ENCODE measurements at places on chromosomes 6 and 20. TPM values are rescaled to one million over a fixed set of nuclear protein-coding genes. Genes with fewer than 3 reads are reported as not detected.

DNA sequence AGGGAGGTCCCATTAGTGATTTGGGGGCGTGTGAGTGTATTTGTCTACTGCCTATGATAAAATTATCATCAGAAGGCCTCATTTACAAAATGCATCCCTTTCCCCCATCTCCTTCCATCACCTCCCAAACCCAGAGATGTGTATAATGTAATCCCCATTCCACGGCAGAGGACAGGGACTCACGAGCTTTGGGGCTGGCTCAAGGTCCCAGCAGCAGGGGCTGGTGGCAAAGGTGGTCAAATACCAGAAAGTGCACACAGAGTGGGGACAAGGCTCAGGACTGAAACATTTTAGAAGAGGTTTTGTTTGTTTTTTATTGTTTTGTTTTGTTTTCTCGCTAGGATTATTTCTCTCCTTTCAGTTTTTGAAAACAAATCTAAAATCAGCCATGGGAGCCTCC is 68.5 kb upstream of the TOP1 start:
- no peak for DNase-seq

GRCh38 chr20:51616060-51616459 is 73.5 kb upstream of the NFATC2 start:
- no peak for DNase-seq

- DNase-seq = no peak
These were observed 1.0 kb downstream of the TOMM34 start for GRCh38 chr20:44959082-44959637.

DNA sequence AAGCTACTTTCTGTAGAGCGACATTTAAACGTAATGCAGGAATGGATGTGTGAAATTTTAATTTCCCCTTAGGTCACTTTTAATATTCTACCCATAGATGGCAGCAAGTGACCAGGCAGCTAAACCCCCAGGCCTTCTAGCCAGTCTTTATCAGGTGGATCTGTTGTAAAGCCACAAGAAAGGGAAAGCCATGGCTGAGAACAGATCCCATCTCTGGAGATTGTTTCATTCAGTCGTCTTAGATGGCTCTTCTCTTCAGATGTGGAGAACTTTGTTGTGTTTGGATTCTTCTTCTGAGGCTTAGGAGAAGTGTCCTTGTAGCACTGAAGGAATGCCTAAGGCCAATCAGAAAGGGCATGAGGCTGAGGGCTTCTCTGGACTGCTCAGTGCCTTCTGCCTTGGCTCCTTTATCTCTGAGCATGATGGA is 15.8 kb upstream of the RNF182 start:
- DNase-seq = peak; percentile 40

DNA sequence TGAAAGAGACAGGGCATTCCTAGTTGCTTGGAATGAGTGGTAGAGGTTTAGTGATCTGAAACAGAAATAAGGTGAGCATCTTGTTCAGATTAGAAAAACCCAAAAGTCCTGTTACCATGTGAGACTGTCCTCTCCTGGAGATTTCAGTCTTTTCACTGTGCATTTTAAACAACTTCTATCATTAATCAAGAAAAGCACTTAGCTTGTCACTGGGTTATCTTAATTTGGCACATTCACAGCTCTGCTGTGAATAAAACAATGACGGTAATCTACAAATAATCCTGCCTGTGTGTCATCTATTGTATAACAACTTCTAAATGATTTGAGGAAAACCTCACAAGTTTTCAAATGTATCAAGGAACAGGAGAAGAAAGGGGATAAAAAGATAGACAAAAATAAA is 9.5 kb upstream of the SMIM8 start:
- DNase-seq = no peak

- DNase-seq = no peak
These were observed 56.8 kb downstream of the TMEM242 start for GRCh38 chr6:157266274-157267101.

IL20RA gene
- polyA plus RNA-seq = 1.6 TPM

GRCh38 chr20:51338692-51339440 is 203.7 kb downstream of the NFATC2 start:
- DNase-seq = no peak

- DNase-seq = no peak
These were observed 94.8 kb downstream of the MBOAT1 start for GRCh38 chr6:20117474-20117873.

MAS1 gene
- polyA plus RNA-seq = 0.08 TPM

GRCh38 chr6:29834564-29835436 is 7.2 kb downstream of the HLA-G start:
- DNase-seq = no peak

- DNase-seq = no peak
These were observed 10.0 kb downstream of the SGK1 start for GRCh38 chr6:134307870-134308269.

ERVFRD-1 gene
- 0.24 TPM for polyA plus RNA-seq

DNA sequence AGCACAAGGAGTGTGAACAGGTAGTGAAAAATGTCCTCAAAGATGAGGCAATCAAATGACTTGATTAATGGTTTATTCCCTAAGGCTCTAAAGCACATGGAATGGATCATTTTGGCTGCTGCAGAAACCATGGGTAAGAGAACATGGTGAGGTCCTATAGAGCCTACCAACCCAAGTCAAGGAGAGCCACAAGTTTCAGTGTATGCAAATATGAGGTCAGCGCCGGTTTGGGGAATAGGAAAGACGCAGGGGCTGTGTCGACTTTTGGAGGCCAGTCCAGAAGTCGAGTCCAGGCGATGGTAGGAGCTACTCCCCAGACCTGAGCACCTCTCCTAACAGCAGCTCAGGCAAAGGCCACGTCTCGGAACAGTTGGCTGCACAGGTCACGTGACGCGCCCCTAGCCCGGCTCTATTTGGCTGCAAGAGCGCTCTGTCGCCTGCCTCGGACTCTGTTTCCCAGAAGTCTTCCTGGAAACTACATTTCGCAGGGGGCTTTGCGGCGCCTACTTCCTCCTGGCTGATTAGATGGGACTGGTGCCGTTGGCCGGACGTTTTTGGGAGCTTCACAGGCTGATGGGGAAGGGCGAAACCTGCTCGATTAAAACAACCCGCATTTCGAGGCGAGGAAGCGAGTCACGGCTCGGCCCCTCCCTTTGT is 74.4 kb upstream of the CHD6 start:
- DNase-seq = peak; percentile 69

EPPIN gene
- polyA plus RNA-seq = not detected

- no peak for DNase-seq
These were observed 420.3 kb upstream of the FLRT3 start for GRCh38 chr20:14757728-14758127.

SLC13A3 gene
- polyA plus RNA-seq = 19.8 TPM

DNA sequence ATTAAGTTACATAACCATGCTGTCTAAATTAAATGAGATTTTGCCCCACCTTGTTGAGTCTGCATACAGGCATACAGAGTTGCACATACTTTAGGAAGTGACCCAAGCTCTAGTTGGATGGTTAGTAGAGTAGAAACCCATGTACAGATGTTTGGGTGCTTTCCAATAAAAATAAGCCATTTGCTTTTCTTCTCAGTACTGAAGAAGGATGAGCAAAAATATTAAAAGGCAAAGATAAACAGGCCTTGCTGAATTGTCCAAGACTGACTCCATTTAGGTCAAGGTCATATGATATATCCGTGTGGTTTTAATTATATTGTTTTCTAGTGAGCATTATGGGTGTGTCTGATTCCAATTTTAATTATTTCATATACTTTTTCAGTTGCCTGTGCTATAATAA is 589.4 kb downstream of the RFPL4B start:
- DNase-seq = no peak

GRCh38 chr6:29916741-29917140 is 25.6 kb upstream of the HLA-A start:
- no peak for DNase-seq

DNA sequence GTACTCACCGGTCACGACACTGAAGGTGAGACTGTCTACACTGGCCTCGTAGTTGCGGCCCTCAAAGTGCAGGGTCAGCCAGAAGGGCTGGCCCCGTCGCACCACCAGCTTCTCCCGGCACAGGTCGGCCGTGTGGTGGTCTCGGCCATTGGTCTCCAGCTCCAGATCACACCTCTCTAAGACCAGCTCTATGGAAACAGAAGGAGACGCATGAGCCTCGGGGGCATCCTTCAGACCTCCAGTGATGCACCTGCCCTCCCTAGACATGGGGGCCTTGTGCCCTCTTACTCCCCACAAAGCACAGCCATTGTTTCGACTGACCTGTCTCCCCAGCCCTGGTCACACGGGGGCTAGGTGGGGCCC is 3.7 kb downstream of the TGM2 start:
- no peak for DNase-seq

GRCh38 chr6:111952274-111952673 is 79.0 kb upstream of the FYN start:
- DNase-seq = no peak

HLA-DQB1 gene
- 6.7 TPM for polyA plus RNA-seq

CAGE1 gene
- polyA plus RNA-seq = not detected

C6orf132 gene
- 4.1 TPM for polyA plus RNA-seq

RBL1 gene
- polyA plus RNA-seq = 10.4 TPM

- DNase-seq = no peak
These were observed 9.2 kb downstream of the NRN1 start for GRCh38 chr6:5997420-5997987.

GRCh38 chr20:1569415-1569881 is 11.9 kb upstream of the SIRPD start:
- DNase-seq = no peak

PPP1R14C gene
- polyA plus RNA-seq = 23.3 TPM

GRCh38 chr6:11514672-11515071 is 22.9 kb upstream of the TMEM170B start:
- no peak for DNase-seq

DNA sequence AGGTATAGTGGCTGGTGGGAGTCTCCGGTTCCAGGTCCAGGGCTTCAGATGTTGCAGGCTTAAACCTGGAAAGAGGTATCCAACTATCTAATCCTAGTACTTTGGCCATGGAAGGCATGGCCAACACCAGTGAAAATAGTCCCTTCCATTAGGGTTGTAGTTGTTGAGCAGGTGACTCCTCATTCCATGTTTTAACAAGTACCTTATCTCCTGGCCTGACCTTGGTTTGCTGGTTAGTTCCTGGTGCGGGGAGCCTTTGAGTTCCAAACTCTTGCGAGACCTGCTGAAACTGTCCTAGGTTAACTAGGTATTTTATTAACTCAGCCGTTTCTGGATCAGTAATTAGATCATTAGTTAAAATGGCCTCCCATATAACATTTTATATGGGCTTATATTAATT is 165.1 kb upstream of the PROKR2 start:
- no peak for DNase-seq

GRCh38 chr6:11229655-11230046 is 2.8 kb downstream of the NEDD9 start:
- no peak for DNase-seq

DNA sequence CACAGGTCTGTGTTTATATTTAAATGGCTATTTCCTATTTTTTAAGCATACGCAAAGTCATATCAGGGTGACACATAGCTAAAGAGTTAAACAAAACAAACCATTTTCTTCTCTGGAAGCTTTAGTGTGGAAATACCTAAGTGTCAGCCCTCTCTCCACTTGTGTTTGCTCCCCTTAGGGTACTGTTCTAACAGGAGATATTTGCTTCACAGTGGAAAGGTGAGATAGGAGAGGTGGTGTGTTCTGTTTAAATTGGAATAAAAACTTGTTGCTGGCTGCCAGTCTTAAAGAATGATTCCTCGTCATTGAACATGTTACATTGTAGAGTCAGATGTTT is 18.9 kb downstream of the PHACTR2 start:
- no peak for DNase-seq

HTR1E gene
- polyA plus RNA-seq = 0.73 TPM

- DNase-seq = no peak
These were observed 18.9 kb downstream of the COL20A1 start for GRCh38 chr20:63311833-63312243.

DNA sequence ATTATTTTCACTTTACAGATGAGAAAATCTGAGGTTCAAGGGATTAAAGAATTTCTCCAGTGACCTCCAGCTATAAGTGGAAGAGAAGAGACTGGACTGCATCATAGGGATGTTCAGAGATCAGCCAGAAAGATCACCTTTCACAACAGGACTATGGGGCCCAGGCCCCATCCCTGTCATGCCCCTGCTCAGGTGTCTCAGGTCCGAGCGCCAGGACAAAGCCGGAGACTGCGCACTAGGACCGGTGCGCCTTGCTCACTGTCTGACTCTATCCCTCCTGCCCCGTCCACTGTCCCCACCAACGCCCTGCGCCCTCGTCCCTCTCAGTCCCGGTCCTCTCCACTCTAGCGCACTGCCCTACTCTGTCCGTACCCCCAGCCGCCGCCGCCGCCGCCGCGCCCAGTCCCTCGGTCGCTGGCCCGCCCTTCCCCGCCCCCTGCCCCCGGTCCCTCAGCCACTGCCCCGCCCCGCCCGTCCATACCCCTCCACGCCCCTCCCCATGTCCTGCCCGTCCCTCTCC is 521 bp upstream of the RAD21L1 start:
- no peak for DNase-seq

GRCh38 chr6:78101387-78101786 is 448.5 kb downstream of the MEI4 start:
- DNase-seq = no peak

- DNase-seq = no peak
These were observed 949 bp downstream of the TXLNB start for GRCh38 chr6:139290787-139291311.

DNA sequence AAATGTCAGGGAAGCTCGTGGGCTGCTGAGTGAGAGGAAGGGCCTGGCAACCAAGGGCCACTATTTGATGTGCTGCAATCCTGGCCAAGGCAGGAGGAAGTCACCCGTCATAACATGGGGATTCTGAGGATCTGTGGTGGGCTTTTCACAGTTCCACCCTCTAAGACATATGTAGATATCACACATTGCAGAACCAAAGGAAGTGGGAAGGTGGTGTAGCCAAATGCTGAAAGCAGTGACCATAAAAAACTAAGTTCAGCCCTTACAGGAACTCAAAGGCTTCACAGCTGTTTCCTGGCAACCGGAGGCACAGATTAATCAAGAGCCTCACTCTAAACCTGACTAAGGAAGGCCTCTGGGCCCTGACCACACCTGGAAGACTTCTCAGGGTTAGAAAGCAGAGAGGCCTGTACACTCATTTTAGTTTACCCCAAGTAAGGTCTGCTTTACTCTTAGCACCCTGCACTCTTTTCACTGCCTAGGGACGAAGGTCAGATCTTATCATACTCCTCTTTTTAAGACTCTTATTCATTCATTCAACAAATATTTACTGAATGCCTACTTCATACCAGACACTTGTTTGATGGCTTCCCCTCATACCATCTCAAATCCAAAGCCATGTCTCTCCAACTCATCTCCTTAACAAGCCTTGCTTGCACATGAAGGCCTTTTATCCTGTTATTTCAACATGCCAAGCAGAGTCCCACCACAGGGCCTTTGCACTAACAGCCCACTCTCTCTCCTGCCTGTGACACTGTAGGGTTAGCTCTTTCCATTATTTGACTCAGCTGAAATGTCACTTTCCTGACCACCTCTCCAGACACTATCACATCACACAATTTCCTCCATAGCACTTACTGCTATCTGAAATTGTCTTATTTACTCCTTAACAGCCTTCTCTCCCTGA is 2.6 kb downstream of the UBE2V1 start:
- DNase-seq = no peak

DNA sequence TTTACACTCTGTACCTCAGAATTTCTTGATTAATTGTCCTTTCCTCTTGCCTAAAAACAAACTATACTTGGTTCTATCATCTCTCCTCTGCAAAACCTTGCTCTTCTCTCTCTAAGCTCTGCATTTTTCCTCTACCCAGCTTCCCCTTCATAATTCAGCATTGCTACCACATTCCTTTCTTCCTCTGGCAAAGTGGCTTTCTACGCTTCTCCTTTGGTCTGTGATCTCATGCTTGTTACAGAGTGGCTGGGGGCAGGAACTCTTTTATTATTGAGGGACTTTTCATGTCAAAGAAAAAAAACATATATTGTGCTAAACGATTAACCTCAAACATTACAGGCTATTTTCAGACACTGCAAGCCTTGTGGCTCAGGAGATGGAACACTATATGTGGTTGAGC is 333.3 kb upstream of the KCNQ5 start:
- DNase-seq = no peak

Data from left renal pelvis (tissue), 4 donors.